ENCODE measurements at places on chromosomes 6 and 20.

DNA sequence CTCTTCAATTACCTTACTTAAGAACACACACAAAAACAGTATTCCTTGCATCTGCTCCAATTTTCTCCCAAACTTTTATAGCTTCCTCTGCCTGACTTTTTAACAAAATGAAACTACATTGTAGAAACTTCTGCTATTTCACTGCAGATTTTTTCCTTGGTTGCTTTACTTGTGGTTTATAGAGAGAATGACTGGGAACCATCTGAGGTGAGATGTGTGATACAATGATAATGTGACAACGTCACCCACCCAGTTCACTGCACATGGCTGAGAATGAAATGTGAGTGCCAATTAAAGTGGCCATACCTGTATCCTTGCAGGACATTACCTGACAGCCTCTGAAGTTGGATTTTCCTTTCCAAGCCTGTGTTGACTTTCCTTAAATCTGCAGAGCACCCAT is 258.4 kb downstream of the CD83 start:
- DNase-seq, result no peak

- no peak for DNase-seq
Observed at GRCh38 chr6:148969603-148970061, 222.8 kb downstream of the UST start.

GRCh38 chr6:70118670-70119069 is 184.2 kb downstream of the COL9A1 start:
- DNase-seq, result no peak

DNA sequence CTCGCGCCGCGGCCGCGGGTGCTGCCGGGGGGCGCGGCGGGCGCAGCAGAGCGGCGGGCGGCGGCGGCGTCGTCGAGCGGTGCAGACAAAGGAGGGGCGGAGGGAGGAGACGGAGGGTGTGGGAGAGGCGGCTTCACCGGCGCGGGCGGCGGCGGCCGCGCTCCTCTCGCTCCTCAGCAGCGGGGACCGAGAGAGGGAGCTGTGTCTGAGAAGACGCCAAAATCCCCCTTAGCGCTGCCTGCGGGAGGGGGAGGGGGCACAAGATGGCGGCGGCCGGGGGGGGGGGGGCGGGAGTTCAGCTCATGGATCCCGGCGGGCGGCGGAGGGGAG is 296 bp downstream of the ADNP start:
- no peak for DNase-seq

- DNase-seq, result no peak
Observed at GRCh38 chr6:108721286-108721685, 126.9 kb upstream of the ARMC2 start.

- no peak for DNase-seq
Observed at GRCh38 chr20:1973601-1974440, 20.0 kb downstream of the PDYN start.

DNA sequence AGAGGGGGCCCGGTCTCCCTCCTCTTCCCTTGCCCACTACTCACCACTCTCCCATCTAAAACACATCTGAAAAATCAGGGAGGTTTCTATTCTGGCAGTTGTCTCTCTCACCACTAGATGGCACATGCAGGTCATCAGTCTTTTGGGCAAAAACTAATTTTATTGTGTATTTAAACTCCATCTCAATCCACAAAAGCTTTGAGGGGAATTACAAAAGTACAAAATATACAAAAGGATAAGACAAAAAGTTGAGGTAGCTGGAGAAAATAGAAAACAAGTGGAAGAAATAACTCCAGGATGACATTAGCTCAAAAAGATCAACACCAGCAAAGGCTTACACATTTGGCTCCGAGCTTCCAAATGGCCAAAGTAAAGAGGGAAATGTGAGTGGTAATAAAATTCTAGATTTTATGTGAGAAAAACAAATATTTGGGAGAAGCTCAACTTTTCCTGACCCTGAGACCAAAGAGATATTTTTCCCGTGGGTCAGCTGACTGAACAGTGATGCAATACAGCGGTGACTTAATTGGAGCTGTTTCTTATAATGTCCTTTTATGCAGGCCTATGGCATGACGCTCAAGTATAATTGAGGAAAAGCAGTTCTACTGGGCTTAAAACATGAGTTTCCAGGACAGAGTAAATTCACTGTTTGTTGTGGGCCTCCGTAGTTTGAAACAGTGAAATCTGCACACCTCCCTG is 79.8 kb upstream of the CHD6 start:
- peak; percentile 5 for DNase-seq

DNA sequence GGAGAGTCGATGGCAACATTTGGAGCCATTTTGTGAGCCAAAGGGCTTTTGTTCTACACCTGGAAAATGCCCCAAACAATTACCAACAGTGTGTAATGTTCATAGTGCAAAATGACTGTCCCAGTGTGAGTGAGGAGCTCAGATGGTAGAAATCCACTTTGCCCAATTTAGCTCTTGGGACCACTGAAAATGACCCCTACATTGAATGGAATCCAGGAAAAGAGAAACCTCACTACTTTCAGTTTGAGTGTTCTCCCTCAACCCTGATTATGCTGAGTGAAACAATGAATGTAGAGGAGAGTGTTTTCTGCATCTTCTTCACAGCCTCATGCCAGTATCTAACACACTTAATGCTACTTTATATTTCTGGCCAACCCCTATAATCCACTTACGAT is 84.9 kb upstream of the NRN1 start:
- DNase-seq, result no peak

DNA sequence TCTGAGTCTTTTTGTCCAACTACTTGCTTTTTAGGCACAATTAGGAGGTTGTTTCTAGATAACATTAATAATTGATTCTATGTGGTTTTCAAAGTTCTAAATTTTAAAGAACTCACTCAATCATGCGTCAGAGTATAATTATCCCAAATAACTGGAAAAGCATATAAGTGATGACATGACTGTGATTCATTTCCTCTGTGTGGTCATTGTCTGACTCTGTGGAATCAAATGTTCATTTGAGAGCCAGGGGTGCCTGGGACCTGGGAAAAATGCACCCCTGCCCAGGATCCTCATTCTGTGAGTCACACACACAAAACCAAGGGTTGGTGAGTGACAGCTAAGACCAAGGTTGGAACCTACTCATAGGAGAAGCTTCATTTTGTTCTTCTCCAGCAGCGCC is 127.1 kb upstream of the MLIP start:
- peak; percentile 85 for DNase-seq

DNA sequence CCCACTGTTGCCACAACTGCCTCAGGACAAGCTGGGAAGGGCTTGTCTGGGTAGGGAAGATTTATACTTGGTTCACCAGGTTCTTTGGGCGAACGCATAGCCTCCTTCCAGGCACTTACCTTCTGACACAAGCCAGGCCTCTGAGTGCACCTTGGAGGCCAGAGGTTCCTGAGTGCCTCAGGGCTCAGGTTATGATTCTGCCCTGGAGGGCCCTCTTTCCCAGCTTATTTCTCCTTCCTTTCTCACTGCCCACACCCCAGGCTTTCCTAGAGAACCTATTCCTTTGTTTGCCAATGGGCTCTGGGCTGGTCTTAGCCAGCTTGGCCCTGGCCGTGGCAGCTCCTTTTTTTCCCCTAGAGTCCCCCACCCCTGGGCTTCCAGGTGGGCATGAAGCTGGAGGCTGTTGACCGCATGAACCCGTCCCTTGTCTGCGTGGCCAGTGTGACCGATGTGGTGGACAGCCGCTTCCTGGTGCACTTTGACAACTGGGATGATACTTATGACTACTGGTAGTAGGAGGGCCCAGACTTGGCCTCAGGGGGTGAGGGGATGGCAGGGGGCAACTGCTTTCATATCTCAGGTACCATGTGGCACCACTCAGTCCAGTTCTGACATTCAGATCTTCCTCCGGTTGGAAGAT is 25.0 kb downstream of the L3MBTL1 start:
- no peak for DNase-seq

DNA sequence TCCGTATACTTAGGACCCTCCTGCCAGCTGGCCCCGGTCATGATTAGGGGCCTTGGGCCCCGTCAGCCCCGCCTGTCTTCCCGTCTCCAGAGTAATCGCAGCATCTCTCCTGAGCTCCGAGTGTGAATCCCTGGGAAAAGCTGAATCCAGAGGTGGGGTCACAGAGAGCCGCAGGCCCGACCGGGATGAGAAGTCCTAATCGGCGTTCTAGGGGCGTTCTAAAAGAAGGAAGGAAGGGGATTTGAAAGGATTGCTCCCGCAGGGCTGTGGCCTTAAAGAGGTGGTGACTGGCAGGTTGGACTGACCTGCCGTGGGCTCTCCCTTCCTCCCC is 371 bp downstream of the HMGN4 start:
- DNase-seq, result no peak

DNA sequence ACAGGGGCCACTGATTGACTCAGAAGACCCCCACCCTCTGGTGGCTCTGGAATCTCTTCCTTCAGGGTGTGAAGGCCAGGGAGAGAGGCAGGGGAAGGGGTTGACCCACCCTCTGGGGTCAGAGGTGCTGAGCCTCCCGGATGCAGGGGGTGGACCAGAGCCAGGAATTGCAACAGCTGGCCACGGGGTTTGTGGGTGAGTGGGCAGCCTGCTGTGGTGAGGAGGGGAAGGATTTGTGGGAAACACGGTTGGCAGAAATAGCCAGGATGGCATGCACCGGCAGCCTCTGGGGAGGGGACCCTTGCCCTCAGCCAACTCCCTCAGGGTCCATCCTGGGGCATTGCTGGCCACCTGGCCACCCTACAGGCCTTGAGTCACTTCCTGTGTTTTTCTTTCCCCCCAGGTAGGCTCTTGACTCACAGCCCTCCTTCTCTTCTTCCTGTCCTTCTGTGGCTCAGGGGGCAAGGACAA is 92.8 kb downstream of the MRPL14 start:
- DNase-seq, result no peak

DNA sequence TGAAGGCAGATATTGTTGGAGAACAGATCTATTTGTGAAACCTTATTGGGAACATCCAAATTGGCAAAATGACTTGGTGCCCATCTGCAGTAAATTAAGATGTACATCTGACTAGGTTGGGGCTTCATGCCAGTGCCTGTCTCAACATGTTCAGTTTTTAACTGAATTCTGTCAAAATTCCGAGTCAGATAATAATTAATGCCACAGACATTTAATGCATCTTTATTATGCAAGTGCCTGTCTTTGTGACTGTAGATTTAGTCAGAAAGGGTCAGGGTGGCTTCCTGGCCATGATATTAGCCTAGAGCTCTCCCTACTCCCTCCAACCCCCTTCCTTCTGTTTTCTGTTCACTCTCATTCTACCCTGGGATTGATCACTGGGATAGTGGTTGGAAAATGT is 199.3 kb upstream of the FLRT3 start:
- no peak for DNase-seq

- no peak for DNase-seq
Observed at GRCh38 chr6:40918040-40918651, 120.9 kb downstream of the UNC5CL start.

GRCh38 chr6:27428966-27429365 is 40.4 kb downstream of the ZNF391 start:
- DNase-seq, result no peak

- DNase-seq, result no peak
Observed at GRCh38 chr20:59726281-59726595, 121.9 kb downstream of the PHACTR3 start.

DNA sequence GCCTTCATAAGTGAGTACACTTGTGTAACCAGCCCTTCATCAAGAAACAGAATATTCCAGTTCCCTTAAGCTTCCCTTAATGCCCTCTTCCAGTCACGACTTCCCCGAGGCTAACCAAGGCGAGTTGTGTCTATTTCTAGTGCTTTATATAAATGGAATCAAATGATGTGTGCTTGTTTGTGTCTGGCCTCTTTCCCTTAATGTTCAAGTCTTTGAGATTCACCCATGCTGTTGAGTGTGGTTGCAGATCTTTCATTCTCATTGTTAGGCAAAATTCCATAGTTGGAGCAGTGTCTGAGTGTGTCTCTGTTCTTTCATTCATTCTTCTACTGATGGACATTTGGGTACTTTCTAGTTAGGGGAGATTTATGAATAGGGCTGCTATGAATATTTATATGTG is 135.0 kb downstream of the CEBPB start:
- no peak for DNase-seq

- no peak for DNase-seq
Observed at GRCh38 chr6:24501914-24502313, 7.1 kb downstream of the ALDH5A1 start.

- no peak for DNase-seq
Observed at GRCh38 chr6:125751334-125751916, 2.0 kb downstream of the HEY2 start.

DNA sequence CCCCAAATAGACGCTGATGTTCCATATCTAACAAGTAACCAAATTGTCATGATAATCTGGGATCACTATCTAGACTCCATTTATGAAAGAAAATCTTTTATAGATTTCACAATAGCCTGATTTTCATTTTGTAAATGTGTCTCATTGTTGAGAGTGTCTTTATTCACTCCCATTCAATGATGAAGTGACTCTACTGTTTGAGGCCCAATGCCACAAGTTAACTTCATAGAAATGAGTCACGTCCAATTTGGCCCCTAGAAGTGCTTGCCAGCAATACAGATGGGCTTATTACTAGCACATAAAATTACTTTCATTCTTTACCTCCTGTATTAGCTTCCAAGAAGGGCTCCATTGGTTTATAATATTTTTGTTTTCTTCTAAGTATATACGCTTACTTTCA is 6.3 kb downstream of the IPCEF1 start:
- no peak for DNase-seq

GRCh38 chr6:75333676-75334200 is 49.1 kb upstream of the TMEM30A start:
- DNase-seq, result no peak

Data from amniotic stem cell (primary cell).